ENCODE measurements at places on chromosomes 11 and 22.

- DNase-seq, result no peak
Measured at GRCh38 chr11:125968354-125968753, 22.5 kb downstream of the VSIG10L2 start.

- DNase-seq, result peak; percentile 67
Measured at GRCh38 chr11:48028914-48029680, 48.7 kb downstream of the PTPRJ start.

GRCh38 chr11:16981651-16982194, 32.5 kb downstream of the PLEKHA7 start:
- no peak for DNase-seq

DNA sequence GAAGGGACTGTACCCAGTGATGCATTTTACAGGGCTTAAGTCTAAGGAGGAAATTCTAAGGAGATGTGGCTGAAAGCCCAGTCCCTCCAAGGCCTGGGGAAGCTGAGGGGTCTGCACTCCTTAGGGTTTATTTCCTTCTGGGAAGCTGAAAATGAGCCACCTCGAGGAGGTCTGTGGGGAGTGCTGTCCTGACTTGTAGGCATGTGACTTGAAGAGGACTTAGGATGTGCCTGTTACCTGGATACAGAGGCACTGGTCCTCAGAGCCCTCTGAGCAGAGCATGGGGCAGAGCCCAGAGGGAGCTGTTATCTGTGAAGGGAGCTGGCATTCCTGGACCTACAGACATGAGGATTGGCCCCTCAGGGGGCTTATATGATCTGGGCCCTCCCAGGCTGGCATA, 77.1 kb downstream of the TP53I11 start:
- no peak for DNase-seq

GRCh38 chr11:14102766-14103165, 140.2 kb downstream of the SPON1 start:
- DNase-seq, result no peak

GRCh38 chr11:45662665-45663485, 2.5 kb downstream of the CHST1 start:
- DNase-seq, result no peak

GRCh38 chr11:19164881-19165280, 36.9 kb downstream of the CSRP3 start:
- DNase-seq, result no peak

DNA sequence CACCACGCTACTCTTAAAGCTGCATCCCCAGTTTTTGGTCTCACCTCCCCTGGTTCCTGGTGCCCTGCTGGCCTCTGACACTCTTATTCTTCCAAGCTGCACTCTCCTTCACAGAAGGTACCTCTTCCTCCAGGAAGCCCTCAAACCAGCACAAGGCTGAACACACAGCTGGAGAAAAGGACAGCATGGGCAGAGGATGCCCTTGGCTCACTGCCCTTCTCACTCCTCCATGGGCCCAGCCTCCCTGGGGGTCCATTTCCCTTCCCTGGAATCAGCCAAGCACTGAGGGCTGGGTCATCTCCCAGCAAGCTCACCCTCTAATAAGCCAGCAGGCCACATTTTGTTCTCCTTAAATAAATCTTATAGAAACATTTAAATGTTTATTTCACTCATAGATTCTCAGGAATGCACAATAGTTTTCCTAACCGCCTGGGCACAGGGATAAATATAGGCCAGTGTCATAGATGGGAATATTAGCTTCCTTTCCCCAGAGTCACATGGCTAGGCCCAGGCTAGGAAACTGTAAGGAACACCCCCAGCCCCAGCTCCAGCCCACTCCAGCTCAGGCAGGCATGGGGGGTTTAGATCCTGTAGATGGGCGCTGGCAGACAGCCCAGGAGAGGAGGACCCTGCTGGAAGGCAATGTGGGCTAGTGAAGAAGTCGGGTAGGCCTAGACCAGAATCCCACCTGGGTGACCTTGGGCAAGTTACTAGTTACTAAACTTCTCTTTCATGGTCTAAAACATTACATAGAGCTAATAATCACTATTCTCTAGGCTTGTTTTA, 51.5 kb downstream of the IRAG1 start:
- DNase-seq, result no peak

- no peak for DNase-seq
Measured at GRCh38 chr22:24989541-24989951, 37.0 kb downstream of the KIAA1671 start.

GRCh38 chr22:28438183-28438768, 241.4 kb downstream of the TTC28 start:
- DNase-seq, result no peak

- DNase-seq, result no peak
Measured at GRCh38 chr11:122220321-122220720, 104.3 kb upstream of the BLID start.

DNA sequence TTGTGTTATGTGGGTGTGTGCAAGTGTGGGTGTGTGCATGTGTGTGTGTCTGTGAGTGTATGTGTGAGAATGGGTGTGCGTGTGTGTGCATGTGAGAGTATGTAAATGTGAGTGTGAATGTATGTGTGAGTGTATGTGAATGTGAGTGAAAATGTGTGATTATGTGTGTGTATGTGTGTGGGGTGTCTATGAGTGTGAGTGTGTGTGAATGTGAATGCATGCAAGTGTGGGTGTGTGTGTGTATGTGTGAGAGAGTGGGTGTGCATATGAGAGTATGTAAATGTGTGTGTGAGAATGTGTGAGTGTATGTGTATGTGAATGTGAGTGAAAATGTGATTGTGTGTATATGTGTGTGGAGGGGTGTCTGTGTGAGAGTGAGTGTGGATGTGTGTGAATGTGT, 1292.7 kb downstream of the TBC1D22A start:
- DNase-seq, result no peak

GRCh38 chr22:33455036-33455435, 396.9 kb upstream of the SYN3 start:
- DNase-seq, result no peak

DNA sequence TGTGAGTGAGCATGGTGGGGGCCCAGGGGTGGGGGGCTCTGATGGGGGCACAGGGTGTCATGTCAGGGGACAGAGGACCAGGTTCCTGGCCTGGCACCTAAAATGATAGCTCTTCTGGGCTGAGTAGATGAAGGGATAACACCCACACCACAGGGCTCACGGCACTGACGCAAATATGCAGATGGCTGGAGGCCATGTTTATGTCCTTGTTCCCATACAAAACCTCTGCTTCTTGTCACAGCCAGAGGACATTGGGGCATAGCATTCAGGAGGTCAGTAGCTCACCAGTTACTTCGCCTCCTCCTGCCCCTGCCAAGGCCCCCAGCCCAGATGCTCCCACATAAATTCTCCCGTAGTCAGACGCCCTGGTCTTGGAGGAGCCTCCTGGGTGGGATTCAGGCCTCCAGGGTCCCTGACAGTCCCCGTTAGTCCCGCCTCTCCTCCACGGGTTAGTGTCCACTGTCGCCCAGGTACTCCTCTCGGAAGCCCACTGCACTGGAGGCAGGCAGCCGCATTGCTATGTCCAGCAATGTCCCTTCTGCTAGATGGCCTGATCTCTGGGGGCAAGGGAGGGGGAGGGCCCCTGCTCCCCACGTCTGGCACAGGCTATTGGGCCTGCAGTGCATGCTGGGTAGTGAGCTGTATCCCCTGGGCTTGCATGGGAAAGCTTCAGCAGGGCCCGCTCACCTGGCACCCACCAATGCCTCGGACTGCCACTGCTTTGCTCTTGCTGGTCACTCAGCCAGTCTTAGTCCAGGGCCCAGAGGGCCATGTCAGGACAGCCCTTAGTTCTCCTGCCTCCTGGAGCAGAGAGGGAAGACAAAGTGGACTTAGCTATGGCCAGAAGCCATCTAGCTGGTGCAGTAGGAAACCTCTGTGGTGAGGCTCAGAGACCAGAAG, 75.6 kb upstream of the MYOD1 start:
- DNase-seq, result no peak

- no peak for DNase-seq
Measured at GRCh38 chr22:27179161-27179560, 521.8 kb downstream of the MIAT start.

- no peak for DNase-seq
Measured at GRCh38 chr11:87056091-87056490, 18.4 kb downstream of the TMEM135 start.

DNA sequence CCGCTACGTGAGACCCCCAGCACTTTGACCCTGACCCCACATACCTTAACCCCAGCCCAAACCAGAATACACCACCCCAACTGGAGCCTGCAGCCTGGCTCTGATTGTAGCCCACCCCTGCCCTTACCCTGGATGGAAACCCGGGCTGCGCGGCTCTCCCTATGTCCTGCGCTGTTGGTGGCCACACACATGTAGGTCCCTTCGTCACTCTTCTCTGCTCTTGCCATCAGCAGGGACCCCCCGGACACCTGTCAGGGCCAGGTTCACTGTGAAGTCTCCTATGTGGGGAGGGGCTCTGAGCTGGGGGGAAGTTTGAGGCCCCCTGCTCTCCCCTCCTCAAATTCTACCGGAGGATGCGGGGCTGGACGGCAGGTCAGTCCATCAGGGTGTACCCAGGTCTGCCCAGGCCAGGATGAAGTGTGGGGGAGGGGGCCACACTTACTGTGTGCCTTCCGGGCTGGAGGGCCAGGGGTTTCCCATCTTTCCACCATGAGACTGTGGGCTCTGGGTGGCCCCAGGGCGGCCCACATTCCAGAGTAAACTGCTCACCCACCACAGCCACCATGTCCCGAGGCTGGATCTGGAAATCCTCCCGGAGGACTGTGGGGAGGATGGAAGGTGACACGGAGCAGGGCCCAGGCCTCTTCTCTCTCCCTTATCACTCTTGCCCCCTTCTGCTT, 1.5 kb downstream of the ROBO4 start:
- DNase-seq, result no peak

GRCh38 chr11:96125400-96125799, 201.5 kb upstream of the MTMR2 start:
- peak; percentile 12 for DNase-seq

GRCh38 chr11:110029714-110030113, 63.5 kb upstream of the ZC3H12C start:
- no peak for DNase-seq

- no peak for DNase-seq
Measured at GRCh38 chr11:92540096-92540495, 315.5 kb downstream of the FAT3 start.

- no peak for DNase-seq
Measured at GRCh38 chr11:123628936-123629683, 25.3 kb downstream of the SCN3B start.

Data from CD14-positive monocyte (primary cell).